ENCODE measurements at places on chromosomes 2 and 18. TPM values are rescaled to one million over a fixed set of nuclear protein-coding genes. Genes with fewer than 3 reads are reported as not detected.

The ATP6V1B1 gene
- total RNA-seq, result 0.71 TPM

The RBM44 gene
- total RNA-seq, result 0.14 TPM

The IL1R1 gene
- 193 TPM for total RNA-seq

The HOXD9 gene
- 0.28 TPM for total RNA-seq

The SERPINB13 gene
- total RNA-seq, result not detected
